ENCODE measurements at places on chromosomes 16 and 17.

DNA sequence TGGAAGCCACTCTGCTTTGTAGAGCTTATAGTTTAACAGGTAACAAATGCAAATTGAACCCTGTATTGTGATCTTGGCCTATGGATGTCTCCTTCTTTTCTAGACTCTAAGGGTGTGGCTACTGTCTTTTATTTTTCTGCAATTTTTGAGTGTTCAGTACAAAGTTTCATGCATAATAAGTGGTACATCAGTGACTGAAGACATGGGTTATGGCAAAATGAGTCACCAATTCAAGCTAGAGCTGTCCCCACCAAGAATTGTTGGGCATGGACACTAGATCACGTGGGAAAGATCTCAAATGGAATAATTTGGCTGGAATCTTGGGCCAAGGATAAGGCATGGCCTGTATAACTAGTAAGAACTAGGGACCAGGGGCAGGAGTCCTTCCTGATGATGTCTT, 228.4 kb upstream of the N4BP1 start:
- DNase-seq, result no peak

- DNase-seq, result no peak
Measured at GRCh38 chr17:17401271-17401781, 75.5 kb upstream of the MED9 start.

DNA sequence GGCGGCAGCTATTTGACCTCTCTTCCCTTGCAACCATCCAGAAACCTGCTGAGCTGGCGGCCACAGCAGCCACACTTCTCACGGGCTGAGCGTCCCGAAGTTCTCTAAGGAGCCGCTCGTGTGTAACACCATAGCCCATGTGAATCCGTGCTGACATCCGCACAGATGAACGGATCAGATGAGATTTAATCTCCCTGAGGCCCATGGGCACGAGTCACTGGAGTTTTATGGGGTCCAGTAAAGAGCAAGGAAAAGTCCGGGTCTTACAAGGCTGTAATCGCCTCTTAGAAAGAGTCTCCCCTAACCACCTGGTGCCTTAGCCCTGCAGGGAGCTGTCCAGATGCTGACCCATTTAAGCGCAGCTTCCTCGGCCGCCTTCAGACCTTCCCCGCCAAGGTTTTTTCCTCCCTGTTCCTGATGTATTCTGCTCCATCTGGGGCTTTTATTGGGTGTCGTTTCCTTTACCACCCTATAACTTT, 5.5 kb upstream of the CACNG5 start:
- no peak for DNase-seq

GRCh38 chr16:68400083-68400923, 48.0 kb downstream of the SMPD3 start:
- no peak for DNase-seq

GRCh38 chr16:80163339-80163738, 377.5 kb upstream of the DYNLRB2 start:
- no peak for DNase-seq

DNA sequence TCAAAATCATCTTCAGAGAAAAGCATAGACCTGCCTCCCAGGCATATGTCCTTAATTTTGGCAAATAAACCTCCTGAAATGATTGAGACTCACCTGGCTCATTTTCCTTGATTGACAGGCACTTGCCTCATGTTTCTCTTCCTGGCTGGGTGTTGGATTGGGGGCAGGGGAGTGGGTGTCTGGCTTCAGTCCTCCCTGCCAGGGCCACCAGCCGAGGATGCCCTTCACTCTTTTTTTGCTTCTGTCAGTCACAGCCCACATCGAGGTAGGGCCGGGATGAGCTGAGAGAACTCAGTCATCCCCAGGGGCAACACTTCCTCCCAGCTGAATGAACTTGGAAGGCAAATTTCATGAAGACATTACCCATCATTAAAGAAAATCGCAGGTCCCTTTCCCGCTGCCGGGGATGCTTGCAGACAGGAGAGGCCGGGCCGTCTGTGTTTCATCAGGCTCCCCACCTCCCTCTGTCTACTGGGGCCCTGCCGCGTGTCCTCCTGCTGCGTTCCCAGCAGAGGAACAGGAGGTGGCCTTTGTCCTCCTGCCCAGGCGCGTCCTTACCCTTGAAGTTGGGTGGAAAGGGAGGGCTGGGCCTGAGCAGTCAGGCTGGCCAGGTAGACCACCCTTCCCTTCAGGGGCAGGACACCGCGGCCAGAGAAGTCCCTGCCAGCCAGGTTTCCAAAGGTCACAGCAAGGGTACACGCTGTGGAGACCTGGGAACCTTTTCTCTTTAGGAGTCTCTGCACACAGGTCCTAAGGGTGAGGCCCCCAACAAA, 11.2 kb upstream of the DNAH17 start:
- DNase-seq, result no peak

DNA sequence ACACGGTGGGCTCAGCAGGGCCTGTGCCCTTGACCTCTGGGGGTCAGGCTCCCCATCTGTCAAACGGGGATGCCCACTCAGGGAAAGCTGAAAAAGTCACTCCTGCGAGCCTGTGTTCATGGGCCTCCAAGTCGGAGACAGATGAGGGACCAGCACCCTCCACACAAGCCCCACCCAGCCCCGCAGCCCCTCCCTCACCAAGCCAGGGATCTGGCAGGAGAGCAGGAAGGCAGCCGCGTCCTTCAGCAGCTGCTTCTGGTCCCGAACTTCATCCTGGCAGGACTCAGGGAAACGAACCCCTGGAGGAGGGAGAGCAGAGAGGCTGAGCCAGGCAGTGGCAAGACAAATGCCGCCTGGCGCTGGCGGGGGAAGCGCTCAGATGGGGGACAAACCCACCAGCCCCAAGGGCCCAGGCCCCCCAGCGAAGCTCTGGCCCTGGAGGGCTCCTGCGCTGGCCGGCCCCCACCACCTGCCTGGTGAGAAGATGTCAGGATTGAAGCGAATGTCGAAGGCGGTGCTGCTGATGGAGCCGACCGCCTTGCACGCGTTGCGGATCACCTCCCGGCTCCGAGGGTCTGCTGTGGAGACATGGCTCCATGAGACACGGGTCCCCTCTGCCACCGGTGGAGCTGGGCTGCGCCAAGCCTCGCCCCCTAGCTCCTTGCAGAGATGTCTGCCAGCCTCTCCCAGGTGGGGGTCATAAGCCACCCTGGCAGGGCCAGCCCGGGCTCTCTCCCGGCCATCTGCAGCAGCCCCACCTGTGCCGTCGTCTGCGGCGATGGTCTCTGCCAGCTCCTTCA, 15.4 kb downstream of the CLUH start:
- no peak for DNase-seq

DNA sequence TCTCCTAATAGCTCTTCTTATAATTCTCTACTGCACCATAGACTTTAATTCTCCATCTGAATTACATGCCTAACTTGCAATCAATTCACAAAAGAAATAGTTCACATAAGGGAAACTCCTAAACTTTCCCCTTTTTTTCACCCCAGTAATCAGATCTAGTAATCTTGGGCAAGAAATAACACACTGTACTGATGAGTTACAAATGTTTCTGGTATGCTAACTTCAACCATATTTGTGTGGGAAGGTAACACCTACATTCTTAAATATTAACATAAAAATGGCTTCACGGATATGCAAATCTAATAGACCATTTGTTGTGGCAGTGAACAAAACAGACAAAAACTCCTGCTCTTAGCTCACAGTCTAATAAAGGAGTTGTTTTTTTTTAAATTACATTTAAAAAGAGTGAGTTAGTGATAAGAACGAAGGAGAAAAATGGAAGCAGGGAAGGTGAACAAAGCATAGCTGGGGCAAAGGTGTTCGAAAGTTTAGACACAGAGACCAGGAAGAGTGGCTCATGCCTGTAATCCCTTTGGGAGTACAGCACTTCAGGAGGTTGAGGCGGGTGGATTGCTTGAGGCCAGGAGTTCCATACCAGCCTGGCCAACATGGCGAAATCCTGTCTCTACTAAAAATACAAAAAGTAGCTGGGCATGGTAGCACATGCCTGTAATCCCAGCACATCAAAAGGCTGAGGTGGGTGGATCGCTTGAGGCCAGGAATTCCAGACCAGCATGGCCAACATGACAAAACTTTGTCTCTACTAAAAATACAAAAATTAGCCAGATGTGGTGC, 34.8 kb downstream of the CMTM3 start:
- DNase-seq, result no peak

GRCh38 chr16:87411375-87412271, 19.5 kb downstream of the MAP1LC3B start:
- DNase-seq, result no peak

GRCh38 chr16:81204798-81205680, 33.5 kb upstream of the BCO1 start:
- DNase-seq, result peak; percentile 34

GRCh38 chr16:31868164-31868563, 5.4 kb upstream of the ZNF267 start:
- DNase-seq, result no peak

DNA sequence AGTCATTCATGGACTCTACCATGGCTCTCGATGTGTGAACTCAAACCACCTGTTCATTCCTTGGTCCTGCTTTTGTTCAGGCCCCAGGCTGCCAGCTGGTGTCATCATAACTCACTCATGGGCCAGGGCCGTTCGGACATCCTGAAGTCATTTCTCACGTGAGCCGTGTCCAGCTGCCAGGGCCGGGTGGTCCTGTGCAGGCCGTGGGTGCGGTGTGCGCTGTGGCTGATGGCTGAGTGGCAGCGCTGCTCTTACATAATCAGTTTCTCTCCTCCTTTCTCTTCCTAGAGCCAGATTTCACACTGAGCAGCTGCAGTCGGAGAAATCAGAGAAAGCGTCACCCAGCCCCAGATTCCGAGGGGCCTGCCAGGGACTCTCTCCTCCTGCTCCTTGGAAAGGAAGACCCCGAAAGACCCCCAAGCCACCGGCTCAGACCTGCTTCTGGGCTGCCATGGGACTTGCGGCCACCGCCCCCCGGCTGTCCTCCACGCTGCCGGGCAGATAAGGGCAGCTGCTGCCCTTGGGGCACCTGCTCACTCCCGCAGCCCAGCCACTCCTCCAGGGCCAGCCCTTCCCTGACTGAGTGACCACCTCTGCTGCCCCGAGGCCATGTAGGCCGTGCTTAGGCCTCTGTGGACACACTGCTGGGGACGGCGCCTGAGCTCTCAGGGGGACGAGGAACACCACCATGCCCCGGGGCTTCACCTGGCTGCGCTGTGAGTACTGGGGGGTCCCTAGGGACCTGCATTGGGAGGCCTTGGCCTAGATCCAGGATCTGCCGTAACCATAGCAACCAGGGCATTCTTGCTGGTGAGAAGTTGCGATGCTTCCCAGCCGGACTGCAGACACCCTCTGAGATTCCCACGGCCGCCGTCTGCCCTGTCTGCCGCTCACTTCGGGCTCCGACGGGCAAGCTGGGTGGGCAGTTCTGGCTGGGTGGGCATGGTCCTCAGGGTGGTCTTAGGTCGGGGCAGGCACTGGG, at the start of gene IL34:
TSS of gene IL34 (plus strand) at position 300 of the 982 bp plus-strand sequence. CDS start at position 689, 389 bp downstream.
- DNase-seq, result no peak

DNA sequence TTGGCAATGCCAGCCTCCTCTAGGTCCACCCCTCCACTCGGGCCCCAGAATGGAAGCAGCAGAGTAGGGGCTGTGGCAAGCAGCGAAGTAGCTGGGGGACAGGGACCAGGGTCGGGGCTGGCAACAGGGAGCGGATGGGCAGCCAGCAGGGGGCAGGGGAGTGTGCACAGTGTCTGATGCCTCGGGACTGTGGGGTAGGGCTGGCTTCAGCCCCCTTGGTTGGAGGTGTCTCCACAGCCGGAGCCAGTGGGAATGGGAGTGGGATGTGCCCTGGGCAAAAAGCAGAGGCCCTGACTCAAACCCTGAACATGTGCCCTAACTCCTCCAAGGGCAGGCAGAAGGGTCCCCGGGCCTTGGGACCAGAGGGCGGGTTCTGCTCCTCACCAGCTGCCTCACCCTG, 18.5 kb upstream of the ARHGAP27 start:
- DNase-seq, result no peak

- DNase-seq, result no peak
Measured at GRCh38 chr16:68644715-68645493, at the start of gene CDH3. Gene CDH3 (plus strand): TSS chr16:68645310. CDS start chr16:68645380, 70 bp downstream.

- DNase-seq, result no peak
Measured at GRCh38 chr17:75914643-75915267, 10.1 kb upstream of the MRPL38 start.

- DNase-seq, result no peak
Measured at GRCh38 chr17:9974448-9975381, 69.6 kb upstream of the RCVRN start.

DNA sequence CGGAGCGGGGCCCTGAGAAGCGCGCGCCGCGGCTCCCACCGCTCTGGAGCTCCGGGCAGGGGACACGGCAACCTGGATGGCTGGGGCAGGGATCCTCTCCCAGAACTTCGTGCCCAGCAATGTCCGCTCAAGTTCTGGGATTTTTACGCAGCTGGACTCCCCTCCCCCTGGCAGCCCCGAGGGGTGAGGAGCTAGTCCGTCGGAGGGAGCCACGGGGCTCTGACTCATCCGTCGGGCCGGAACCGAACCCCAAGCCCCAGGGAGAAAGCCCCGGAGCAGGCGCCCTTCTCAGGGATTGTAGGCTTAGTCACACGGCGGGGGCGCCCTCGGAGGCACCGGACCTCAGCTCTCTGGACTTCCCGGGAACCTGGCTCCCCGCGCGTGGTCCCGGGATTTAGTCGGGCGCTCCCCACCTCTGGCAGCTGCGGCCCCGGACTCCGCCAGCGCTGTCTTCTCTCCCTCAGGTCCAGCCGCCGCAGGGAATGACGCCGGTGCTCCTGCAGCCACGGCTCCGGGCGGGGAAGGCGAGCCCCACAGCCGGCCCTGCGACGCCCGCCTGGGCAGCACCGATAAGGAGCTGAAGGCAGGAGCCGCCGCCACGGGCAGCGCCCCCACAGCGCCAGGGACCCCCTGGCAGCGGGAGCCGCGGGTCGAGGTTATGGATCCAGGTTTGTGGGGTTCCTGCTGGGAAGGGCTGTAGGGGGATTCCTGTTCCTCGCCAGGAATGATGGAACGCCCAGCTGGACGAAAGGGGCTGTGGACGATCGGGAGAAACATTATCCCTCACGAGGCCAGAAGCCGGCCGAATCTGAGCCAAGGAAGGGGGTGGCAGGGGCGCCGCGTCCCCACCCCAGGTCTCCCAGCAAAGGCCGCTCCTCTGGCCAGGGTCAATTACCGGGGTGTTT, 830 bp downstream of the SPHK1 start:
- peak; percentile 38 for DNase-seq

GRCh38 chr16:31876951-31877828, 3.6 kb downstream of the ZNF267 start:
- no peak for DNase-seq

DNA sequence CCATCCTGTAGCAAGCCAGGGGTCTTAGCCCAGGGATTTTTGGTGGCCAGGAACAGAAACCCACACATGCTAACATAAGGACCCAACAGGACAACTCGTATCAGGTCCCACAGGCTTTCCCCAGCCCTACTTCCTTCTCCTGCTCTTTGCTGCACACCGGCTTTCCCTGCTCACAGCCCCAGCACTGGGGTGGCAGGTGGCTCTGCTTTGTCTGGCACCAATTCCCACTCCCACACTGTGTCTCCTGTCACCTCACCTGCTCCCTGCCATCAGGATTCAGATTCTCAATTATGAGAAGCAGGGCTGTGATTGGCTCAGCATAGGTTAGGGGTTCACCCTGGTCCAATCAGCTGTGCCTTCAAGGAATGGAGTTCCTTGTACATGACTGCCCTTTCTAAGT, 94.1 kb downstream of the TMEM132E start:
- no peak for DNase-seq

Measured in stimulated activated CD4-positive, alpha-beta T cell treated with anti-CD3 and anti-CD28 coated beads, TNF-alpha, amount 100 ng/mL, for 24 hours (primary cell).